ENCODE measurements at places on chromosomes 6 and 20.

GRCh38 chr6:126607289-126607688 lies 267.4 kb downstream of the CENPW start:
- DNase-seq = no peak

DNA sequence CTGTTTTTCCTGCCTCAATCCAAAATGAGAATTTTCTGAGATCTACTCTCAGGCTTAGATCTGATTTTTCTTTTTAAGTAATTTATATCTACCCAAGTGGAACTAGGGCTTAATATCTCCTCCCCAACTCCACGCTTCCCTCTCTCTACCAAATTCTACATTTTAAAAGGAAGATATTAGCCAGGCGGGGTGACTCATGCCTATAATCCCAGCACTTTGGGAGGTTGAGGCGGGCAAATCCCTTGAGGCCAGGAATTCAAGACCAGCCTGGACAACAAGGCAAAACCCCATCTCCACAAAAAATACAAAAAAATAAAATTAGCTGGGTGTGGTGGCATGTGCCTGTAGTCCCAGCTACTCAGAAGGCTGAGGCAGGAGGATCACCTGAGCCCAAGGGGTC lies 61.0 kb downstream of the MTFR2 start:
- DNase-seq = no peak

- no peak for DNase-seq
Measured at GRCh38 chr6:106572875-106573585, 56.3 kb downstream of the RTN4IP1 start.

GRCh38 chr6:162154001-162154400 lies 573.6 kb downstream of the PRKN start:
- DNase-seq = no peak

DNA sequence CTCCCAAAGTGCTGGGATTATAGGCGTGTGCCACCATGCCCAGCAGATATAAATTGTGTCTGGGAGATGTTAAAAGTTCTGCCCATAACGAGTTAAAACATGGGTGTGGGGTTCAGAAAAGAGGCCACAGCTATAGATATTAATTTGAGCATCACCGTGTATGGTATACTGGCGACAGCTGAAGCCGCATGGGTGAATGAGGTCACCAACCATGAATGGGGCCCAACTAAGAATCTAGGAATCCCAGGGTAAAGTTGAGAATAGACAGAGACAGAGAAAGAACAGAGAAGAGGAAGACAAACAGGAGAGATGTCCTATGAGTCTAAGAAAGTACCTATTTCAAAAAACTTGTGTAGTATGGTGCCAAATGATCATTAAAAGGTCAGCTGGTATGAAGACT lies 50.9 kb downstream of the ILRUN start:
- no peak for DNase-seq

DNA sequence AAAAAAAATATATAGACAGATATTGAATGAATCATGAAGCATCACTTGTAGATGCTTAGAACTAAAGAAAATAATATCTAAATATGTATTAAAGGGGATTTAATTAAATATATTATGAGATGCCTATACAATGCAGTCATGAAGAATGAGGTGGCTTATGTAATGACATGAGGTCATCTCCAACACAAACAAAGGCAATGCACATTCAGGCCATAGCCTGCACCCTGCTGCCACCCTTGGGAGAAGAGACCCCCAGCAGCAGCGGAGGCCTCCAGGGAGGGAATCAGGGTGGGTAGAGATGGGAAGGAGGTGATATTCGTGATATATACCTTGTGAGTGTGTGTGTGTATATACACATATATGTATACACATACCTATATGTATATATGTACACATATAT lies 26.4 kb upstream of the SSTR4 start:
- no peak for DNase-seq

GRCh38 chr6:6315660-6316059 lies 4.8 kb downstream of the F13A1 start:
- no peak for DNase-seq

DNA sequence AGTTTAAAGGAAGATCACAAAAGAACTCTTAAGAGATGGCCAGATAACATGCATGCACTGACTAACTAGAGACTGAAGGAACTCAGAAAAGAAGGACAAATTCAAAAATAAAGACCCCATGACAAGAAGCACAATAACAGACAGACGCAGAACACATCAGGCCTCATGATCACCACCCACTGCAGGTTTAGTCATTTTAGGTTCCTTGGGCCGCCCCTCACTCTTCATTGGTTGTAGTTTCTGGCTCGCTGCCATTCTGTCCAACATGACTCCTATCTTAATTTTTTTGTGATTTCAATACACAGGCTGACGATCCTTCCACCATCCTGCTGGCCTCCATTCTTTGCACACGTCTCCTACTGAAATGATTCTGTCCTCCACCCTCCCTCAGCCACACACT lies 21.6 kb downstream of the STX7 start:
- DNase-seq = no peak

DNA sequence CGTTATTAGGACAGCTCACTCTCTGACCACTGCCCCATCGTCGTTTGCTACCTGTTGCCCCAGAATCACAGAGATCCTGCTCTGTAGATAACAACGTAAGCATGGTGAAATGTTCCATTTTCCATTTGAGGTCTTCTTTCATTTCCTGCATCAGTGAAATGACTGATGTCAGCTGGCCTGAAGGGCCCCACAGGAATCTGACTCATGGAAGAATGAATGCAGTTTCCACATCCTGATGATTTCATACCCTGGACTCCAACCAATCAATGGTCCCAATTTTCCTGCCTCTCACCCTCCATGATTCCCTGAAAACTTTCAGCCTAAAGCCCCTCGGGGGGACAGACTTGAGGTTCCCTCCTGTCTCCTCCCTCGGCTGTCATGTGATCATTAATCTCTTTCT lies 394.4 kb upstream of the CDH4 start:
- no peak for DNase-seq

- DNase-seq = no peak
Measured at GRCh38 chr6:75221116-75221515, 15.3 kb upstream of the COL12A1 start.

- no peak for DNase-seq
Measured at GRCh38 chr6:106315765-106316374, 9.7 kb downstream of the ATG5 start.

GRCh38 chr6:1029141-1029540 lies 282.8 kb upstream of the FOXQ1 start:
- DNase-seq = no peak

- DNase-seq = no peak
Measured at GRCh38 chr6:137519629-137520176, 25.5 kb upstream of the OLIG3 start.

GRCh38 chr6:88983532-88983931 lies 20.1 kb upstream of the RNGTT start:
- DNase-seq = no peak

DNA sequence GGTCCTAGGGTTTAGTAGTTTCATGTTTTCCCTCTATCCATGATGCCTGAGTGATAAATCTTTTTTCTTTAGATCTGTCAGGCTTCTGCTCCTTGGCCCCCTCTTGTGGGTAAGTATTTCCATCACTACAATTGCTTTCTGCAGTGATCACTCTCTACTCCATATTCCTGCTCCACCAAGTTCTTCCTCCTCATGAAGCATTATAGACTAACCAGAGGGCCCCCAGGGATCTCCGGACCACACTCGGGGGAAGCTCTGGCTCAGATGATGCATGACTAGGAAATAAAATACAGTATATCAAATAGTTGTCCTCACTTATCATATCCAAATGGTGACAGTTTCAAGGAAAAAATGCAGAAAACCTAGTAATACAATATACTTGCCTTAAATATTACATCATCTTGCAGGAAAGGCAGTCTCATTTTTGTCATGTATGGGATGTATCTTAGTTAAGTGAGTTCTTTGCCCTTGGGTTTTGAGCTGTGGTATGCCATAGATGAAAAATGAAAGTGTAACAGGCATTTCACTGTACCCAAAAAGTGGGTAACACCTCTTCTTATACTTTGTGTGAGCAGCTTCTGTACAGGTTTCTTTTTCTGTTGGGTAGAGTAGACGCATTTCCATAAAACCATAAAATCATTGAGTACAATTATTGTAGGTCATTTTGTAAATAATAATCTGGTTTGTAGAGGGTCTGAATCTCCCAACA lies 200.9 kb upstream of the EYA4 start:
- no peak for DNase-seq

DNA sequence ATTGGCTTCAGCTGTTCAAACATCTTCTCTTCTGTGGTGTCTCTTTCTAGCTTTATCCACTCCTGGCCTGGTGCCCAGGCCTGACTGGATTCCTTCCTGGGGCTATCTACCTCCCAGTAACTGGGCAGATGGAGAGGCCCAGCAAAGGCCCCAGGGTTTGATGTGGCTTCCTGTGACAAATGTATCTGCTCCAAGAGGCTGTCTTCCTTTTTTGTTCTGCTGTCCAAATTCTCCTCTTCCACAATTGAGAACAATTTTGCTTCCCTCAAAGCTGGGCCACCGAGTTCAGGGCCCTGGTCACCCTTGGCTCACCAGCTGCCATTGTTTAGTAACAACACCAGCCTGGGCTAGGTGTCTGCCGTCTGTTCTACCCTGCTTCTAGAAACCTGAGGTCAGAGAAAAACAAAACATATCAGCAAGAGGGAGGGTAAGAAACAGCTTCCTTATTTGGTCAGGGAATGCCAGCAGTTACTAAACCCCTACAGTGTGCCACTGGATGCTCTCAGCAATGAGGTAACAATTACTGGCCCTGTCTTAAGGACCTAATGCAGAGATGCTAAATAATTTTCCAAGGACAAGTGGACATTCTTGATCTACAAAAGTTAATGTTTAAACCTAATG lies 3.9 kb downstream of the ZFP57 start:
- DNase-seq = no peak

DNA sequence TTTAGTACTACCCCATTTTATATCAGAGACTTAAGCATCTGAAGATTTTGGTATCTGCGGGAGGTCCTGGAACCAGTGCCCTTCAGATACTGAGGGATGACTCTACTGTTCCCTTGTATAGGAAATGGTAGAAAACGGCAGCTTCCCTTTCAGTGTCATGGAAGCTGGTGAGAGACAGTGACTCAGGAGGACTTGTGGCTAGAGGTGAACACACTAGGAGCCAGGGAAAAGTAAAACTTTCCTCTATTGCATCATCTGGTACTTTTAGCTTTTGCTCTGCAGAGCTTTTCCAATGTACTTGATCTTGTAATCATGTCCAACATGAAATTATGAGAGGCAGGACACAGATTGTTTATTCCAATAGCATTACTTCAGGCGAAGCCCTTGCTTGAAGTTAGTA lies 45.0 kb downstream of the RNF144B start:
- no peak for DNase-seq

DNA sequence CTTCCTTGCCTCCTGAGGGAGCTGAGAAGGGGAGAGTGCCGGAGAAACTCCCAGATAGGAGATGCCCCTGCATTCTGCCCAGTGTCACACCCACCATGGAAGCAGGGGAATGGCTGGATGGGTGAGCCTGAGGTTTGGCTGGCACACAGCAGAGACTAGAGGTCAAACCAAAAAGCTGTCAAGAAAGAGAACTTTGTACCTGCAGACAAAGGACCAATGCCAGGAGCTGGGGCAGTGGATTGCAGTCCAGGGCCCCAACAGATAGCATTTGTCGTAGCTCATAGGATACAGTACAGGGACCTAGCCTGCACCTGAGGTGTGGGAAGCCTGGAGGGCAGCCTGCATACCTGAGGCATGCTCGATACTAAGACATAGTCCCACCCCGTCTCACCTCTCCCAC lies 106.1 kb upstream of the GLP1R start:
- DNase-seq = no peak

DNA sequence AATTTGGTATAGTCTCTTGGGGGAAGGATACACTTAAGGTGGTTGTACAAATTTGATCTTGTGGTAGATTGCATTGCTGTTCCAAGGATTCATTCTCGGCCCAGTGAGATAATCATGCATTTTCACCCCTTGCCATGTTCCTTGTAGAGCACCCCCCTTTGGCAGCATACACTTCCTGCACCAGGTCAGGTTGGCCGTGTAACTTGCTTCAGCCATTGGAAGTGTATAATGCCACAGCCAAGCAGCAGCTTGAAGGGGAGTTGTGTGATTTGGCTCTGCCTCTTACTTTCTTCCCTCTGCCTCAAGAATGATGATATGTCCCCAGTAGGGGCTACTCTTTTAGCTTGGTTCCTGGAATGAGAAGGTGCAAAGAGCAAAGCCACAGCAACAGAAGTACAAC lies 21.9 kb downstream of the CCN2 start:
- DNase-seq = no peak

DNA sequence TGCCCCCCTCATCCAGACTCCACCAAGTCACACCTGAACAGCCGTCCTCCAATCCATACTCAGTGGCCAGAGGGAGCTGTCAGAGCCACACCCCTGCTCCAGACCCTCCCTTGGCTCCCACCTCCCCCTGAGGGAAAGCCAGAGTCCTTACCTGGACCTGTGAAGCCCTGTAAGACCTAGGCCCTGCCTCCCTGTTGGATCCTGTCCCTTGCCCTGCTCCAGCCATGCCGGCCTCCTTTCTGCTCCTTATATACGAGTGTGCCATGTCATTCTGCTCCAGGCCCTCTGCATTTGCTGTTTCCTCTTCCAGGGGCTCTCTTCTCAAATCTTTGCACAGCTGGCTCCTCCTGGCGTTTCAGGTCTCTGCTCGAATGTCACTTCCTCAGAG lies 100.3 kb upstream of the MYL9 start:
- DNase-seq = no peak

- DNase-seq = no peak
Measured at GRCh38 chr6:101451981-101452380, 58.5 kb downstream of the GRIK2 start.

- DNase-seq = peak; percentile 32
Measured at GRCh38 chr6:24933868-24934401, 1.8 kb downstream of the RIPOR2 start.

DNA sequence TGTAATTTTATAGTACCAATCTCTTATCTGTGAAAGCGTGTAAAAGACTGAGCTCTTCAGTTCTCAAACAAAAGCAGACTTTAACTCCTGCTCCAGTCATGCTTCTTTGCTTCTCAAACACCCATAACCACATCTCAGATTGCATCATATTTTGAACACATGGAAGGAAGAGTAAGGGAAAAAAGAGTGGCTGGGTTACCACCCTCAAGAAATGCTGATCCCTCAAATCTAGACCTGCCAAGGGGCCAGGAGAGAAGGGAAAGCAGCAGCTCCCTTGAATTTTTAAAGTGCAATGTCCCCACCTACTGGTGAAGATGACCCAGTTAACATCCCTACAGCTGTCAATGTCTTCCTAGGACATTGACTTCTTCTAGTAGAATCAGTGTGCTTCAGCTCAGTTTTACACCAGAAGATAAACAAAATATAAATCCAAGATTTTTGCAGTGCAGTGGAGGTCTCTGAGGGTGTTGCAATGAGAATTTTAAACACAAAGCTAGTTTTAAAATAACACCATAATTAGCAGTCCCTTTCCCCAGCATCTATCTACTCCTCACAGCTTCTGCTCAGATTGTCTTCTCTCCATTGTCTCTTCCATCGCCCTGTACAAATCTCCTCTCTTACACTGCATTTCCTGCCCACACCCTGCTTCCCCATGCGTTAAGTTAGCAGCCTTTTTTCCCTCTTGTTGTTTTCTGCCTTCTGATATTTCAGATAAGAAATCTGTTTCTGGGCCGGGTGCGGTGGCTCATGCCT lies 22.6 kb upstream of the HLA-DQB2 start:
- no peak for DNase-seq

All from T-helper 9 cell (primary cell).